ENCODE measurements at places on chromosomes 16 and 17. TPM values are rescaled to one million over a fixed set of nuclear protein-coding genes. Genes with fewer than 3 reads are reported as not detected.

The ARHGAP44 gene
- 4.9 TPM for total RNA-seq

The CD300LB gene
- total RNA-seq, result not detected

The RASL10B gene
- total RNA-seq, result 5.9 TPM

DNA sequence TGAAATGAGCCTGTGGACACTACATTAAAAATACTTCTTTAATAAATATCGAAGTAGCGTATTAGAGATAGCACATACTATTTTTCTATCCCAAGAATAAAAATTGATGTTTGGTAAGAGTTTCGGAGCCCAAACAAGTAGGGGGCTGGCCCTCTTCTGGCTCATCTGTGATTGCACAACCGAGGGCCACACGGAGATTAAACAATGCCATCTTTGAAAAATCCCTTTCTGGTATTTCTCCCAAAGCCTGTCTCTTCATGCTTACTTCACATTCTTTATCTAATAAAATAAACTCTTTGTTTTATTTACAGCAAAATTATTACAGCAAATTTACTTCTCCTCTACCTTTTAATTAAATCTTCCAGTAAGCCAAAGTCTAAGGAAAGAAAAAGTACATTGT, 9.6 kb upstream of the MYH11 start:
- H3K4me1 ChIP-seq, result no peaks in the 10 kb centered on the region
- no peaks in the 10 kb centered on the region for H3K27me3 ChIP-seq
- peak overlapping the region; percentile 81 for H3K27ac ChIP-seq
- no peaks in the 10 kb centered on the region for H3K36me3 ChIP-seq
- no peak overlapping the region for H3K4me3 ChIP-seq

DNA sequence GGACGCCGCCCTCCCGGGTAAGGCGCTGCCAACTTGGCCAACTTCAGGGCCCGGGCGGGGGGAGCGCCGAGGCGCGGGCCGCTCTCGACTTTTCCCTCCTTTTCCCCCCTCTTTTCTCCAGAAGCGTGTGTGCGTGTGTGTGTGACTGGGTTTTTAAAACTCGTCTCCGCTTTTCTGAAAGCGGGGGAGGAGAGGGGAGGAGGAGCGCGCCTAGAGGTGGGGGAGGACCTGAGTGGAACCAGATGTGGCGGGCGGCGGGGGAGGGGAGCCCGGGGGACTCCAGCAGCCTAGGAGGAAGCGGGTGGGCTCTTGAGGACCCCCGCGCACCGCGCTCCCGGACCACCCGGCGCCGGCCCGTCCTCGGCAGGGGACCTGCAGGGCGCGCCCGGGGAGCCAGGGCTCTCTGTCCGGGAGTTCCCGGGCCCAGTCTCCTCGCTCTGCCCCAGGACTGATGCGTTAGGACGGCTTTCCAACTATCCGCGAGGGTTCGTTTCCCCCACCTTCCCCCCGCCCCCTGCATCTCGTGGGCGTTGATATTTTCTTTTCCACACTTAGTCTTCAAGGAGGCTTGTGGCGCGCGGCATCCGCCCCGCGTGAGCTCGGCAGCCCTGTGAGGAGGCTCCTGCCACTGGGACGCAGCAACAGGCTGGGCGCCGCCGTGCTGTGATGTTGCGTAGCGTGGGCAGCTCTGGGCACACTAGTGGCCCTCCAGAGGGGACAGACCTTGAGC, 599 bp downstream of the MRC2 start:
- peak overlapping the region; percentile 82 for H3K27ac ChIP-seq
- H3K36me3 ChIP-seq, result no peaks in the 10 kb centered on the region
- H3K4me3 ChIP-seq, result peak overlapping the region; percentile 58
- no peaks in the 10 kb centered on the region for H3K4me1 ChIP-seq

GRCh38 chr17:57366558-57367351, 110.4 kb downstream of the MSI2 start:
- no peaks in the 10 kb centered on the region for H3K36me3 ChIP-seq
- no peak overlapping the region for H3K27ac ChIP-seq
- no peak for DNase-seq
- H3K4me1 ChIP-seq, result peaks cover 10% of the 10 kb centered on the region
- no peaks in the 10 kb centered on the region for H3K27me3 ChIP-seq

All from breast epithelium (tissue), 4 donors.